ENCODE measurements at places on chromosomes 2 and 18.

DNA sequence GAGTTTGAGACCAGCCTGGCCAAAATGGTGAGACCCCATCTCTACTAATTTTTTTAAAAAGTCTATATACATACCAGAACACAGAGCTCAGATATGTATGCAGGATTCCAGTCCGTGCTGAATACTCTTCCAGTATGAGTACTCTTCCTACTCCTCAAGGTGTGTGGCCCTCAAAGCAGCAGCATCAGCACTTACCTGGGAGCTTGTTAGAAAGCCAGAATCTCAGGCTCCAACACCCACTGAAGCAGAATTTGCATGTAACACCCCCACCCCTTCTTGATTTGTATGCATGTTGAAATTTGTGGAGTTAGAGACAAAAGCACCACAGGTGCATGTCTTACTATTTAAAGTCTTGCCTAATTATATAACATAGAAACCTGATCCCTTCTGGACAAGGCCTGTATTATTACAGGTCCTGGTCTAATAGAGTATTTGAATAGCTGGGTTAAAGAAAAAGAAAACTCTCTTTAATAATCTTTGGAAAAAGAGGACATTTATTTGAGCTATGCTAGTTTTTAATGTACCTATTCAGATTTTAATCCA, 50.3 kb upstream of the NFE2L2 start:
- no peak for DNase-seq

DNA sequence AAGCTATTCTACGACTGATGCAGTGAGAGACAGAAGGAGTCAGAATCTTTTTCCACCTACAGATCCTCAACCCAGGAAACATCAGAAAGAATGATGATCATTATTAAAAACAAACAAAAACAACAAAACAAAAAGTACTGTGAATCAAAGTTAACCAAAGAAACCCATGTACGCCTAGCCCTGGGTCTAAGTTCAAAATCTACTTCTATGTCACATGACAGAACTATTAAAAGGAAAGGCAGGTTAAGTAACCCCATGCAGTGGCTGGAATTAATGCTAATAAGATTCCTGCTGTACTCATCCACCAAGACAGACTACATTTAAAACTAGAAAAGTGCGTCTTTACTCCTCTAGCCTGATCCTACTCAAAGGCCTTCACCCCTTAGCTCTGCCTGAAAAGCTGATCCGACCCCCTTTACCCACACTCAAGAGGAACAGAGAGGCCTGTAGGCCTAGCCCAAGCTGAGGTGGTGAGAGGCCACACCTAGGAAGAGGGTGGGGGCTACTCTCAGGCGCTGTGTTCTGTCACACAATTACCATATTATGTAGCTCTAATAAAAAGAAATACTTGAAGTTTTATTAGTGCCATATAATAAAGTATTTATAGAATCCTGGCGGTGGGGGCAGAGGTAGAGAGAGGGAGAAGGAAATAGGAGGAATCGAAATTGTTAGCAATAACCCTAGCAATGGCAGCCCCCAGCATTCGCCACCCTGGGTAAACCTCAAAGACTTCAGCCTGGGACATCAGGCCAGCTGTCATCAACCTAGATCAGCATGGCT, 37.1 kb downstream of the NHEJ1 start:
- DNase-seq, result no peak

DNA sequence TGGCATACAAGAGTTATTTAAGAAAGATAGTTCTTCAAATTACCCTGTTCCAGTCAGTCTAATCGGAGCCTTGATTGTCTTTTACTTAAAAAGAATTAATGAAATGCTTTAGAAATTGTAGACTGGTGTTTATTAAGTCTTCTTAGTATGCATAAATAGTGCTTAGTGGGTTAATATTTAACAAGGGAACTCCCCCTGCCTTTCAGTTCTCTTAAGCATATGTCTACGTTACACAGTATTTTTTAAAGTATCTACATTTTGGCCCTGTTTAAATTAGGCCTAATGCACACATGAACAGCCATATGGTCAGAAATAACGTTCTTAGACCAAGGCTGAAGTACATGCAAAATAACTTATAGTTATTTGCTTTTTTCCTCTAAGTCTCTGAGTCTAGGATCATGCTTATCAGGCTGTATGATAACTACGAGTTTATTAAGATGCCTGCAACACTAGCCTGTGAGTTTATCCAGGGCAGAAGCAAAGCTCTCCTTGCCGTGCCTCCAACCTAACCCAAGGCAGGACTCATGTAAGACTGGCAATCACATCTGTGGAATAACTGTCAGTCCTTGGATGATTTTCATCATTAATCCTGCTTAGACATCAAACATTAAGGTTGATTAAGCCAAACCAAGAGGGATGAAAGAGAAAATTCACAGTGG, 6.7 kb downstream of the BCL2 start:
- DNase-seq, result no peak

GRCh38 chr2:241268716-241269445, 46.6 kb downstream of the HDLBP start:
- no peak for DNase-seq

GRCh38 chr2:238308177-238308576, 12.1 kb upstream of the TRAF3IP1 start:
- no peak for DNase-seq

DNA sequence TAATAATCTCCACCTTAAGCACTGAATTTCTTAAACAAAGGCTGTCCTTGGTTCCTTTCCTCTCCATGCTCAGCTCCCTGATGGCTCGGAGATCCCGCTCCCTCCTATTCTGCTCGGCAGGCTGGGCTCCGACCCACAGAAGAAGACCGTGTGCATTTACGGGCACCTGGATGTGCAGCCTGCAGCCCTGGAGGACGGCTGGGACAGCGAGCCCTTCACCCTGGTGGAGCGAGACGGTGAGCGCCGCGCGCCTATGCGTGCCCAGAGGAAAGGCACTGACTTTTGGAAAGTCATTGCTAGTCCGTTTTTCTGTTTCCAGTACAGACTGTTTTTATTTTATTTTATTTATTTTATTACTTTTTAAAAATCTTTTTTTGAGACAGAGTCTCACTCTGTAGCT, 9.6 kb downstream of the CNDP2 start:
- no peak for DNase-seq

DNA sequence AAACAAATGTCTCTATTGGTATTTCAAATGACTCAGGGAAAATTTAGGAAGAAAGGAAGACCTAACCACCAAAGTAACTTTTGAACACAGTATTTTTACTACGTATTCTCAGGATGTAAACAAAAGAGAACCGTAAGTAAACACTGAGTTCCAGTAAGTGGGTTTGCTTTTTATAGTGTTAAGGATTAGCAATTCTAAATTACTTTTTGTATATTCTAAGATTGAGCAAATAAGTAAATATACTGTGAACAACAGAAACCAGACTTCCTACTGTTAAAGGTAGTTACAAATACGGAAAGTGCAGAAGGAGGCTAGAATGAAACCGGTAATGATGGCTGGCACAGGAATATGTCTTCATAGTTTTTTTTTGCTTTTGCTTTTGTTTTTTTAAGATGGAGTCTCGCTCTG, 31.5 kb downstream of the SESTD1 start:
- no peak for DNase-seq

- no peak for DNase-seq
Observed at GRCh38 chr2:68379184-68379708, 14.2 kb downstream of the PLEK start.

GRCh38 chr2:203662951-203663350, 43.5 kb upstream of the CD28 start:
- no peak for DNase-seq

DNA sequence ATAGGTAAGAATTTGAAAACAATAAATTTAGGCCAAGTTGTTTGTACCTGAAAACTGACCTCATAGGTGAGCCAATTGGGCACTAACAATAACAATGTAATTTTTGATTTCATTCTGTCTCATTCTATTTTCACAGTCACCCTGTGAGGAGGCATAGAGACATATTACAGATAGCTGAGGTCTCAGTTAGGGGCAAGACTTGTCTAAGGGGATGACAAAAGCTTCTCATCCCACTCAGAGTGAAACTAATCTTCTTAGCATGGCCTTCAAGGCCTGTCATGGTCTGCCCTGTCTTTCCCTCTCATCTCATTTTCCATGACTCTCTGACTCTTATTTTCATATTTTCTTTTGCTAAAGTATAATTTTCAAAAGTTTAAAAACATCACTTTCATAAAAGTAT, 562.0 kb upstream of the TNP1 start:
- DNase-seq, result no peak

GRCh38 chr18:79484661-79485621, 89.2 kb downstream of the NFATC1 start:
- DNase-seq, result no peak

GRCh38 chr2:241898463-241899270, 29.1 kb downstream of the RTP5 start:
- no peak for DNase-seq

GRCh38 chr18:51273437-51273836, 76.0 kb upstream of the MEX3C start:
- no peak for DNase-seq

DNA sequence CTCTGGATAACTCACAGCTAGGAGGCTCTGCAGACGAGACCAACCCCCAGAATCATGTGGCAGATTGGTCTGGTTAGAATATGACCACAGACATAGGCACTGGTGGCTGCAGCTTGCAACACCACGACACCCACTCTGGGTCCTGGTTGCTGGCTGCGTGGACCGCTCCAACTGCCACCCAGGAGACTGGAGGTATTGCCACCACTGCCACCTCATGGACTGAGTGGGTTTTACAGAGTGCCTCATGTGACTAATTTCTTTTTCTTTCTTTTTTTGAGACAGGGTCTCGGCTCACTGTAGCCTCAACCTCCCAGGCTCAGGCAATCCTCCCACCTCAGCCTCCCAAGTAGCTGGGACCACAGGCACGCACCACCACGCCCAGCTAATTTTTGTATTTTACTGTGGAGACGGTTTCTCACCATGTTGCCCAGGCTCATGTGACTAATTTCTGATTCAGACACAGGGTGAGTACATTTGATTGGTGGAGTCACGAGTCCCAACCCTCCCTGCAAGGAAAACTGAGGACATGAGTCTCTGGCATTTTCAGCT, 29.9 kb upstream of the NT5DC4 start:
- peak; percentile 66 for DNase-seq

Data from pancreas (tissue), 10 donors.